ENCODE measurements at places on chromosomes 16 and 17.

GRCh38 chr17:79950306-79950705 lies 85.4 kb downstream of the TBC1D16 start:
- DNase-seq = no peak

DNA sequence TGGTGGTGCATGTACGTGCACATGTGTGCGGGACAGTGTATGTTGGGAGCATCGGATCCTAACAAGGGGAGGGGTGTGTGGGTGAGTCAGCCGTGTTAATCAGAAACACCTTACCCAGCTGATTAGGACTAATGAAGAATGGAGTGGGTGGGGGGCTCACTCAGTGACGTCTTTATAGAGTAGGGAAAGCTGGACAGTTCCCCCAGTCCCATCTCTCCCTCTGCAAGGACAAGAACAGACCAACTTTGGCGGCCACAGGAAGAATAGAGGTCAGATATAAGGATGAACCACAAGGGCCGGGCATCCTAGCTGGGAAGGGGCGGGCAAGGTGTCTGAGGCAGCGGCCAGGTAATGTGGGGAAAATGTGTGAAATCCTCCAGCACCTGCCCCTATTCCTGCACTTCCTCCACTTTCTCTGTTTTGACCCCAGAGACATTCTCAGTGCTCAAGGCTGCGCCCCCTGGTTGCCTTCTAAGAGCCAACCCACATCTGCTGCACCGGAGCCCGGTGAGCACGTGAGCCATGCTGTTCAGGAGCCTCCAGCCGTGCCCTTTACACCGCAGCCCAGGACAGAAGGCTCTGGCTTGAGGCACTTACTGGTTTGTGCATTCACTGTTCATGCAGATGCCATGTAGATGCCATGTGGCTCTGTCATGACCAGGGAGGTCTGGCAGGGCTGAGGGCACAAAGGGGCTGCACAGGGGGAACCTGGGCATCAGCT lies 18.9 kb upstream of the TBX21 start:
- DNase-seq = no peak

DNA sequence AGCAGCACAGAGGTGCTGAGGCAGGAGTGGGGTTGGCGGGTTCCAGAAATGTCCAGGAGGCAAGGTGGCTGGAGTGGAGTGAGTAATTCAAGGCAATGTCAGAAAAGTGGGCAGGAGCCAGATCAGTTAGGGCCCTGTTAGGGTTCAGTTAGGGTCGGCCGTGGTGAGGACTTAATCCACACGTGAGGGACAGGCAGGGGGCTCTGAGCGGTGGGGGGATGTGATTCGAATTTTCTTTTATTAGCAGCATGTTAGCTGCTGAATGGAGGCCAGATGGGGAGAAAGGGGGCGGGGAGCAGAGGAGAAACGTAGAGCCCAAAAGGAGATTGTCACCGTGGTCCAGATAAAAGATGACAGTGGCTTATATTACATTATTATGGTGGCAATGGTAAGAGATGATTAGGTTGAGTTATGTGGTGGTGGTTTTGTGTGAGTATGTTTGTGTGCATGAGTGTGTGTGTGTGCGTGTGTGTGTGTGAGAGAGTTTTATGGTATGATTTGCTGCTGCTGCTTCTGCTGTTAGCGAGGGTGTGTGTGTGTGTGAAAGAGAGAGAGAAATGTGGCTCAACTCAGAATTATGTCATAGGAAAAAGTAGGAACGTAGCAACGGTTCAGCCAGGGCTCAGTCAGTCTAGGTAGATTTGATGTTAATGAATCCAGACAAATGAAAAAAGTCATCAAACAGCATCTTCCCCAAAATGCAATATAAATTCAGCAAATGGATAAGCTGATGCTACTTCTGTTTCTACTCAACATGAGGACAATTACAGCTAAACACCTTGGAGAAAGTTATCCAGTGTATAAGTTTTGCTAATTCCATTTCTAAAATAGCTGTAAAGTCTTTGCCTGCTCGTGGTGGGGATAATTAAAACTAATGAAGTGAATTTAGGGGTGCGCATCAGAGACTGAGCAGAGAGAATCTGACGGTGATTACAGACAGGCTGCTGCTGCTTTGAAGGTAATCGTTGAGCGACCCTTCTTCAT lies 390.6 kb downstream of the HAPSTR1 start:
- DNase-seq = no peak

- DNase-seq = no peak
Measured at GRCh38 chr16:68078701-68079375, 6.3 kb upstream of the NFATC3 start.

DNA sequence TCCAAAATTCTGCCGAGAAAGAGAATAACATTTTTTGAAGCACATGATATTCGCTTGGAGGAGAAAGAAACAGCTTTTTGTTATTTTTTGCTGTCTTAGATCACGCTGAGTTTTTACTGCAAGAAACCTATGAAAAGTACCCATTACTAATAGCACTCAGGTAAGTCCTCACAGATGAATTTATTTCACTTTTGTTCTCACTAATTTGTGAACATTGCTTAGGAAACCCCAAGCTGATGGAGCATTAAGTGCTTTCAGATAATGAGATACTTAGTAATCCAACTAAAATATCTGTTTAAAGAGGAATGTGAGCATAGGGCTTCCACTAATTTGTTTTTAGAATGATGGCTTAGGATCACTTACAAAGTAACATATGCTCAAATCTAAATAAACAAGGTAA lies 45.7 kb downstream of the MYO1D start:
- no peak for DNase-seq

DNA sequence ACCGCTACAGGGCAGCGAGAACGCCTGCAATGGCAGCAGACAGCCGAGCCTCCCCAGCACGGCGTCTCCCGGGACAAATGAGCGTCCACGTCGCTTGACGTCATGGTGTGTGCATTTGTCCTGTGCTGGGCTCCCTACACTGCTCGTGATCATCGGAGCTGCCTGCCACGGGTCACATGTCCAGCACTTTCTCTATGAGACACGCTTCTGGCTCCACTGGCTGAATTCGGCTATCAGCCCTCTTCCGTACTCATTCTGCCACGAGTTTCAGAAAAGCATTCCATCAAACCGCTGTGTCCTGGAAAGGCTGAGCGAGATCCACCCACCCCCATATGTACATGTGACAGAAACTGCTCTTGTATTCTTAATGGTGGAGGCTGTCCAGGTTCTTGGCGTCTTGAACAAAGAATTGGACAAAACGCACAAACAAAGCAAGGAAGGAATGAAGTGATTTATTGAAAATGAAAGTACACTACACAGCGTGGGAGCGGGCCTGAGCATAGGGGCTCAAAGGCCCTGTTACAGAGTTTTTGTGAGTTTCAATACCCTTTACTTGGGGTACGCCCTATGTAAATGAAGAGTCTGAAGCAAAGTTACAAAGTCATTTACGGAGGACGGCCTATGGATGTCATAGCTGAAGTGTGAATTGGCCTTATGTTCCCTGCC lies 28.5 kb upstream of the SHCBP1 start:
- DNase-seq = no peak

GRCh38 chr17:78133971-78134898 lies 3.7 kb downstream of the TMC8 start:
- peak; percentile 88 for DNase-seq

DNA sequence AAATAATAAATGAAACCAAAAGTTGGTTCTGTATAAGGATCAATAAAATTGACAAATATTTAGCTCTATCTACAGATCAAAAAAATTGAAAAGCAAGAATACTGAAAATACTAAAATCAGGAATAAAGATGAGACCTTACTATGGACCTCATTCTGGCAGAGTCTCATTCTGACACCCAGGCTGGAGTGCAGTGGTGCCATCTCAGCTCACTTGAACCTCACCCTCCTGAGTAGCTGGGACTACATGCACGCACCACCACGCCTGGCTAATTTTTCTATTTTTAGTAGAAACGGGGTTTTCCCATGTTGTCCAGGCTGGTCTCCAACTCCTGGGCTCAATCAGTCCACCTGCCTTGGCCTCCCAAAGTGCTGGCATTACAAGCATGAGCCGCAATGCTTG lies 22.0 kb upstream of the KREMEN2 start:
- no peak for DNase-seq

- no peak for DNase-seq
Measured at GRCh38 chr17:8934346-8934745, 31.2 kb downstream of the PIK3R5 start.

GRCh38 chr17:5897275-5897911 lies 172.8 kb upstream of the WSCD1 start:
- DNase-seq = no peak

GRCh38 chr17:43641416-43641815 lies 20.3 kb downstream of the MEOX1 start:
- DNase-seq = no peak

GRCh38 chr16:81436386-81436785 lies 8.2 kb upstream of the CMIP start:
- no peak for DNase-seq

GRCh38 chr17:18356624-18357023 lies 6.7 kb downstream of the SHMT1 start:
- DNase-seq = no peak

GRCh38 chr17:81682565-81683207 lies 911 bp downstream of the ARL16 start:
- DNase-seq = no peak

- DNase-seq = peak; percentile 68
Measured at GRCh38 chr17:44222112-44222869, 2.8 kb upstream of the UBTF start.

GRCh38 chr16:51328733-51329132 lies 177.7 kb upstream of the SALL1 start:
- no peak for DNase-seq

DNA sequence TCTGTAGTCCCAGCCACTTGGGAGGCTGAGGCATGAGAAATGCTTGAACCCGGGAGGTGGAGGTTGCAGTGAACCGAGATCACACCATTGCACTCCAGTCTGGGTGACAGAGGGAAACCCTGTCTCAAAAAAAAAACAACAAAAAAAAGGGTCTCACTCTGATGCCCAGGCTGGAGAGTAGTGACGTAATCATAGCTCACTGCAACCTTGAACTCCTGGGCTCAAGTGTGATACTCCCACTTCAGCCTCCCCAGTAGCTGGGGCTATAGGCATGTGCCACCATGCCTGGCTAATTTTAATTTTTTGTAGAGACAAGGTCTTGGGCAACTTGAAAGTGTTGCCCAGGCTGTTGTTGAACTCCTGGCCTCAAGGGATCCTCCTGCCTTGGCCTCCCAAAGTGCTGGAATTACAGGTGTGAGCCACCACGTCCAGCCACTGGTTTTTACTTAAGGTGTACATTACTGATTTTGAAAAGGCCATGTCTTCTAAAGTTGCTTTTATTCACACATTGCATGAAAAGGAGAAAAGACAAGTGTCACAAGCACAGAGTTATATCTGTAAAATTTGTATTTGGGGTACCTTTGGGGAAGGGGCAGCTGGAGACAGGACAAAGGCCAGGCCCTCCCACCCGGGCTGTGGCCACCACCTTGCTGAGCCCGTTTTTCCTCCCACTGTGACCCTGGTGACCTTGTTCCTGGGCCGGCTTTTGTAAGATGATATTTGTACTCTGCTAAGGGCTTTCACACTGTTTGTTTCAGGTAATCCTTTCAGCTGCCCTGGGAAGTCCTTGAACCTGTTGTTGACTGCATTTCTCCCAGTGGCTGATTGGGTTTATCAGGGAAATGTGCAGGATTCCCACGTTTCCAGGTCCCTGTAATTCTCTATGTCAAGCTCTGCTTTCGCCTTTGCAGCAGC lies 11.5 kb downstream of the GPT2 start:
- DNase-seq = no peak

- DNase-seq = no peak
Measured at GRCh38 chr16:15715221-15715620, 65.2 kb downstream of the NDE1 start.

DNA sequence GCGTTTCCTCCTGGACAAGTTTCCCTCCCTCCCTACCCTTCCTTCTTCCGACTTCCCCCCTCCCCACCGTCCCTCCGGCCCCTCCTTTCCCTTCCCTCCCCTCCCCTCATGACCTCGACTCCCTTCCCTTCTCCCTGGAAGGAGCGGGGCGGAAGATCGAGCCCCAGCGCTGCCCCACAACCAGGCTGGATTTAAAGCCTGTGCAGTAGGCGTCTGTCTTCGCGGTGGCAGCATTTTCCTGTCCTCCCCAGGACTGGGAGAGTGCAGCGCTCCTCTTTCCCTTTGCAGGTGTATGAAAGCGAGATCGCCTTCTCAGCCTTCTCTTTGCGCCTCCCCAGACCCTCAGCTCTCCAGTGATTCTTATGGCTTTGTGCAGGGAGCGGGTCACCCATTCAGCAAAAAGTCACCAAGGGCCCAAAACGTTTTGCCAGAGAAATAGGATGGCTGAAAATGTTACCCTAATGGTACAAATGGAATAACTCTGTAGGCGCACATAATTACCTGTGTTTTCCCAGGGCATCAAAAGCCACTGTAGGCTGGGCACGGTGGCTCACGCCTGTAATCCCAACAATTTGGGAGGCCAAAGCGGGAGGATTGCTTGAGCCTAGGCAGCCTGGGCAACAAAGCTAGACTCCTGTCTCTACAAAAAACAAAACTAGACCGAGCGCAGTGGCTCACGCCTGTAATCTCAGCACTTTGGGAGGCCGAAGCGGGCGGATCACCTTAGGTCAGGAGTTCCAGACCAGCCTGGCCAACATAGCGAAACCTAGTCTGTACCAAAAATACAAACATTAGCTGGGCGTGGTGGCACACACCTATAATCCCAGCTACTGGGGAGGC lies 40.8 kb downstream of the SLFN12L start:
- no peak for DNase-seq

- DNase-seq = no peak
Measured at GRCh38 chr17:76956846-76957540, 88.8 kb downstream of the MGAT5B start.

- DNase-seq = peak; percentile 57
Measured at GRCh38 chr16:90077757-90078578, 837 bp upstream of the PRDM7 start.

DNA sequence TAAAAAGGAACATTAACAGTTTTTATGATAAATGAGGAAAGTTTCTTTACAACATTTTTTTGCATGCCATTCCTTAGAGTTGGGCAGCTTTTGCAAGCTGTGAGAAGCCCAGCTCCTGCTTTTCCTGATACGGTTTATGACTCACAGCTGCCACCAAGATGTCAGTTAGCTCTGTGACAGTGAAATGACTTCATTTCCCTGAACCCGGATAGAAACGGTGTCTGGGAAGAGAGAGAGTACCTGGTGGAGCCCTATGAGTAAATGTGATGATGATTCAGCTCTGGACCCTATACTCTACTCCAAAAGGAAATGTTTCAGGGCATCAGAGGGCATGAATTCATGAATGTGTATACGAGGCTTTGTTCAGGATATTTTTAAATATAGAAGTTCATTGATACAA lies 366.3 kb upstream of the HSBP1 start:
- no peak for DNase-seq

DNA sequence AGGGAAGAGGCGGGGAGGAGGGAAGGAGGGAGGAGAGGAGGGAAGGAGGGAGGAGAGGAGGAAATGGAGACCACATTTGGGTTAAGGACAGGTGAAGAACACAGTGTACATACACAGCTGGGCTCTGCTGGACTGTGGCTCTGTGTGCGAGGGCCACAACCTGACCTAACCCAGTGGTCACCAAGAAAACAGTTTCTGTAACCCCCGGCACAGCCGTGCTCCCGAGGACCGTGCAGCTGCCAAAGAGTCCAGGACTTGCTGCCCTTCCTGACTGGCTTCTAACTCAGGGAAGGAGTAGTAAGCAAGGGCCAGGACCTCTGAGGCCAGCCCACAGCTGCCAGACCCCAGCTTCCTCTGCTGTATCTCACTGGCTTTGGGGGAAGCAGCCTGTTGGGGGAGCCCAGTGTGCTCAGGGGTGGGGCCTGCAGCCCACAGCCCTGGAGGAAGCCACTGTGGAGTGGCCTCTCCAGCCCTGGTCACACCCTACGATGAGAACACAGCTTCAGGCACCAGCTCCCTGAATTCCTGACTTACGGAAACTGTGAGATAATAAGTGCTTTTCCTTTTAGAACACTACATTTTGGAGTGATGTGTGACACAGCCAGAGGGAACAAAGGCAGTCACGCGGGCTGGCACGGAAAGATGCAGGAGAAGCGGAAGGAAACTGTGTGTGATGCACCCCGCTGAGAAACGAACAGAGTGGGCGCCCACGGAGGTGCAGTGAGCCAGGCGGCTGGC lies 32.3 kb downstream of the SLC7A5 start:
- no peak for DNase-seq

Measured in activated CD4-positive, alpha-beta T cell treated with anti-CD3 and anti-CD28 coated beads, Interleukin-10, Interleukin-2, amounts not matched to agents 100 ng/mL and 50 ng/mL, durations not matched to agents 16 hours and 8 hours (primary cell).